ENCODE measurements at places on chromosomes 7 and 10.

- DNase-seq, result no peak
These were observed 144.3 kb upstream of the DGKB start for GRCh38 chr7:15046861-15047260.

- no peak for DNase-seq
These were observed 203.2 kb upstream of the SEMA3E start for GRCh38 chr7:83852136-83852535.

DNA sequence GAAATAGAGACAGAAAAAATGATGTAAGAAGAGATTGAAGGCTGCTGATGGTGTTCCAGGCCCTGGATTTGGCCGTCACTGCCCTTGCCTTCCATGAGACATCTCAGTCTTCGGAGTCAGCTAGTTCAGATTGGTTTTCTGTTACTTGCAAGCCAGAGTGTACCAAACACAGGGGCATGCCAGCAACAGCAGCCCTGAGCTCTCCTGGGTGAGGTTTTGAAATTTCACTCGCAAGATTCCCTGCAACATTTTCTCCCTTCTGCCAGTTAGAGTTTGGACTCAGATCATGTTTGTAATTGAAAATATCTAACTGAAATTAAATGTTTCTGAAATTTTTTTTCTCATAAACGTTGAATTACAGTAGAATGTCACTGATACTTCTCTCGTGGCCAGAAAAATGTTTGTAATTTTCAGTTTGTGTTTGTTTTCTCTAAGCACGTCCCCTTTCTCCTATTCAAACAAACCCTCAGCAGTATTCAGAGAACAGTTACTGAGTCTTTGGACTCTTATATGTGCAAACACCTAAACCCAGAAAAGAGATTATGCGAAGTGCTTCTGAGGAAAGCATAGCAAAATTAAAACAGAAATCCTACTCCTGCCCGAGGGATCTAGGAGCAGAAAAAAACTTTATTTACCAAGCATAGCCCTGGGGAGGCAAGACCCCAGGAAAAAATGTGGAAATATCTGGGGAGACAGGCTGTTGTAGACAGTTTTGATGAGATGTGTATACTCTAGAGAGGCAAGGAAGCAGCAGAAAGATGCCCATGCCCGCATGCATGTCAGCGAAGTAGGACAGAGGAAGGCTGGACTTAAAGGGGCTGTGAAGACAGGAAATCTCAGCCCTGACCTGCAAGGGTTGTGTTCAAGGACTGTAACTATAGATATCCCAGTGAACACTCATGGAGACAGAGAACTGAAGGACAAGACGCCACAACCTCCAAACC, 43.0 kb upstream of the NAMPT start:
- no peak for DNase-seq

GRCh38 chr7:5012985-5013384, 32.7 kb upstream of the RBAK start:
- no peak for DNase-seq

- DNase-seq, result no peak
These were observed 108.2 kb upstream of the FAM13C start for GRCh38 chr10:59470570-59470969.

DNA sequence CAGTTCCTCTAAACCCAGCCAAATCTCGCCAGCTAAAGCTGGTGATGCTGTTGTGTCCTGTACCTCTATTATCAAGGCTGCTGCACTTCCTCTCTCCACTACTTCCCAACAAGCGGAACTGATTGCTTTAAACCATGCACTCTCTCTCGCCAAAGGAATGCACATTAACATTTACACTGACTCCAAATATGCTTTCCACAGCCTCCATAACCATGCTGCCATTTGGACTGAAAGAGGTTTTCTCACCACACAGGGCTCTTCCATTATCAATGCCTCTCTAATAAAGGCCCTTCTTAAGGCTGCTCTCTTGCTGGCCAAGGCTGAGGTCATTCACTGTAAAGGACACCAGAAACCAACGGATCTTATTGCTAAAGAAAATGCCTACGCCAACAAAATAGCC, 11.4 kb upstream of the LRRC61 start:
- no peak for DNase-seq

Data from activated T-cell treated with anti-CD3 and anti-CD28 coated beads, Interleukin-2, amount 50 U/mL, for 4 hours (primary cell).